ENCODE measurements at places on chromosomes 3 and 15.

DNA sequence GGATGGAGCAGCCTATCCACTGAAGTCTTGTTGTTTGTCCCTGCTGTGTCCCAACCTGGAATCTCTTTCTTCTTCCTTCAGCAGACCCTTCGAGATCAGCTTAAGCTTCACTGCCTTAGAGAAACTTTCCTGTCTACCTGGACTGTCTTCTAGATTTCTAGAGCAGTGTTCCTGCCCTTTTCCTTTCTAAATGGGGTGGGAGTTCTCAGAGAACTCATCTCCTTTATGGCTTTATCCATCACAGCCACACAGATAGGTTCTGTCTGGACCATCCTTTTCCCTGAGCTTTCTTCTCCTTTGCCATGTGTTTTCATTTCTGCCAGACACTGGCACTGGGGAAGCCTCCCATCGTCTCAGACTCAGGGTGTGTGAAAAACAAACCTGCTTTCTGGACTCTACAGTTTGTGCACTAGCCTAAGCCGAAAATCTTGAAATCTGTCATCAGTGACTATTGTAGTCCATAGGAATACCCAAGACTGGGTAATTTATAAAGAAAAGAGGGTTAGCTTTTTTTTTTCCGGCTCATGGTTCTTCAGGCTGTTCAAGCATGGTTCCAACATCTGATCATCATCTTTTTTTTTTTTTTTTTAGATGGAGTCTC is 177.5 kb downstream of the PGPEP1L start:
- no peak for DNase-seq

DNA sequence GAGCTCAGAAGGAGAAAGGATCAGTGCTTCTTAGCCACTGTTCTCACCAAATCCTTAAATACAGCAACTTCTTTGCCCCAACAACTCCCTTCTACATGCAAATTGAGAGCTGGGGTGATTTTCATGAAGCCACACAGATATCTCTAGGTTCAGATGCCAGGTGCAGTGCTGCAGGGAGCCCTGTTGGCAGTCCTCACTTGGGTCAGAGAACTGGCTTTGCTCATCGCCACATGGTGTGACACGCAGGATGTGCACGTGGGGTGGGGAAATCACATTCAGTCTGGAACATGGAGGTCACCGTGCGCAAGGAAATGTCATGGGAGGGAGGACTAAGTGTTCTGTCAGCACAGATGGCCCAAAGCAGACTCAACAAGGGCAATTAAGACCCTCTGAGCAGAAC is 103.8 kb downstream of the WDR76 start:
- DNase-seq: no peak

- no peak for DNase-seq
Measured at GRCh38 chr15:36251450-36251849, 328.0 kb upstream of the CDIN1 start.

DNA sequence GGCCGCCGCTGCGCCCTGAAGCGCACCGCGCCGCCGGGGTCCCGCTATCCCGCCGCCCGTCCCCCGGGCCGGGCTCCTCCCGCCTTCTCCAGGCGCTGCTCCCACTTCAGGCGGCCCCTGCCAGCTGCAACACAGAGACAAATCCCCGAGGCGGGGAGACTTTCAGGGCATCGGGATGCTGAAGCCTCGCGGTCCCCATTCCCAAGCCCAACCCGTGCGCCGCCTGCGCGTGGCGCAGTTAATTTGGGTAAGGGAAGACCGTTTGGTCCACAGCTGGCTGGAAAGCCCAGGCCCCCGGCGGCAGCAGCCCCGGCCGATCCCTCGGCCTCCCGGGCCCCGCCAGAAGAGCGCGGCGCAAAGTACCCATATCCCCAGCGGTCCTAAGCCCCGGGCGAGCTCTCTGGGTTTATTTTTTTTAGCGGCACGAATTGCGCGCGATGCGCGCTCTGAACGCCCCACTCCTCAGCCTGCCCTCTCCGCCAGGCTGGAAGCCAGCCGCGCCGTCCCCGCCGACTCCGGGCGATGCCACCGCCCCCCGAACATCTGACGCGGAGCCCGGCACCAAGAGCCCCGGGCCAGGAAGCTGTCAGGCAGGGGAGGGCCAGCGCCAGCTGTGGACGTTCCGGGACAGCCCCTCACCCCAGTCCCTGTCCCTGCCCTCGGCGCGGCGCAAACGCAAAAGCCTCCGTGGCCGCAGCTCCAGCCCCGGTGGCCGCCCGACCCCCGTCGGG is 517 bp downstream of the FBN1 start:
- DNase-seq: no peak

- no peak for DNase-seq
Measured at GRCh38 chr3:104629038-104629437, 737.7 kb upstream of the ALCAM start.

GRCh38 chr3:115698851-115699591 is 75.7 kb downstream of the GAP43 start:
- no peak for DNase-seq

GRCh38 chr15:25391971-25392721 is 46.7 kb downstream of the UBE3A start:
- no peak for DNase-seq

- DNase-seq: no peak
Measured at GRCh38 chr15:58043192-58043903, 22.2 kb downstream of the ALDH1A2 start.

GRCh38 chr3:155805204-155805801 is 775 bp downstream of the C3orf33 start:
- no peak for DNase-seq

DNA sequence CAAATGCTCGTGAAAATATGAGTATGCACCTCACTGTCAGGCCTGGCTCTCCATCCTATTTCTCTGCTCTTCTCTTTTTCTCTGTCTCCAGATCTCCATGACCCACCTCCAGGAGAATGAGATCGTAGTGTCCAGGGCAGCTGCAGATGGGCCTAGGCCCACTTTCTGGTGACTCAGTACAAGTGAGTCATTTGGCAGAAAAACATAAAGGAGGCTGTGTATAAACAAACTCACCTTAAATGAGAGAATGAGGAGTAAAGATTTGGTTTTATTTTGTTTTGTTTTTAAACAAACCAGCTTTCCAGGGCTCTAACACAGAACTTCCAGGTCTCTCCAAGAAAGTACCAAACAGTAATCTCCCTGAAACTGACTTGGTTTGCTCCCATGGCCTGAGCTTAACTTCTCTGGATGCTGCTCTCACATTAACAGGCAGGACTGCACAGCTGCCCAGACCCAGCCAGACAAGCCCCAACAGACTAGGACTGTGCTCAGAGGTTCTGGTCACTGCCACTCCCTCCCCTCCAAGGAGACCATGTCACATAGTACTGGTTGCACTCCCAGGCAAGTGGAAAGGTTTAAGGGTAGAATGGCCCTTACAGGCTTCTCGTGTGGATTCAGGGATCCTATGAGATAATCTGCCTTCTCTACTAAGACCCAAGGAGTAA is 1.5 kb upstream of the HEG1 start:
- DNase-seq: no peak

DNA sequence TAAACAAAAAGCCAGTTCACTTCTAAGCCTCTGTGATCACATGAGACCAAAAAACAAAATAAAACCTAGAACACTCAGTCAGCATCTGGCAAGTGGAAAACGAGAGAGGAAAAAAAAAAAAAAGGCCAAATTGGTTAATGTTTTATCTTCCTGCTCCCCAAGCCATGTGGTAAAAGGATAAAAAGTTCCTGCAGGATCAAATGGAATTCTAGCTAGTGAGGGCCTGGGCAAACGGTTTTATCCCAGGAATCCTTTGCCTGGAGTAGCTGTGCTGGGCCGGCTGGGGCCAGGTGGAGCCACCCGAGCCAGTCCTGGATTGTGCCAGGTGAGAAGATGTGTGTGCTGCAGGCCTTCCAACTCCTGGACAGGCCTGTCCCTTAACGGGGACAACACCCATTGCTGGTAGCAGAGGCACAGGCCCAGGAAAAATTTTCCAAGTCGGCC is 13.2 kb downstream of the SMAD6 start:
- DNase-seq: no peak

DNA sequence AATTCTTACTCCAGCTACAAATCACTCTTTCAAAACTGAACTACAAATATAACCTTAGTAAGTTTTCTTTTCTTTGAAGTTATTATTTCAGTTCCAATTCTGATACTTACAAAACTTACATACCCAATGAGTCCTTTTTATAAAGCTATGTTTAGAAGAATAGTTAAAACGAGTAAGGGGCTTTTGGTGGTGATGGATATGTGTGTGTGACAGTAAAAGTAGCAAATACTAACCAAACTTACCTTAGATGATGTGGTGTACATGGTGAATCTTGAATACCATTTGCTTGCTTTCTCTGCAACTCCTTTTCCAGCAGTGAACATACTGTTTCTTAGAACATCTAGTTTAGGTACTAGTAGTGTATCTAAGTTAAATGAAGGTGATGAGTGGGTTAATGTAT is 68.4 kb downstream of the SLC24A1 start:
- DNase-seq: no peak

- DNase-seq: no peak
Measured at GRCh38 chr15:45732662-45733061, 97.8 kb downstream of the SQOR start.

DNA sequence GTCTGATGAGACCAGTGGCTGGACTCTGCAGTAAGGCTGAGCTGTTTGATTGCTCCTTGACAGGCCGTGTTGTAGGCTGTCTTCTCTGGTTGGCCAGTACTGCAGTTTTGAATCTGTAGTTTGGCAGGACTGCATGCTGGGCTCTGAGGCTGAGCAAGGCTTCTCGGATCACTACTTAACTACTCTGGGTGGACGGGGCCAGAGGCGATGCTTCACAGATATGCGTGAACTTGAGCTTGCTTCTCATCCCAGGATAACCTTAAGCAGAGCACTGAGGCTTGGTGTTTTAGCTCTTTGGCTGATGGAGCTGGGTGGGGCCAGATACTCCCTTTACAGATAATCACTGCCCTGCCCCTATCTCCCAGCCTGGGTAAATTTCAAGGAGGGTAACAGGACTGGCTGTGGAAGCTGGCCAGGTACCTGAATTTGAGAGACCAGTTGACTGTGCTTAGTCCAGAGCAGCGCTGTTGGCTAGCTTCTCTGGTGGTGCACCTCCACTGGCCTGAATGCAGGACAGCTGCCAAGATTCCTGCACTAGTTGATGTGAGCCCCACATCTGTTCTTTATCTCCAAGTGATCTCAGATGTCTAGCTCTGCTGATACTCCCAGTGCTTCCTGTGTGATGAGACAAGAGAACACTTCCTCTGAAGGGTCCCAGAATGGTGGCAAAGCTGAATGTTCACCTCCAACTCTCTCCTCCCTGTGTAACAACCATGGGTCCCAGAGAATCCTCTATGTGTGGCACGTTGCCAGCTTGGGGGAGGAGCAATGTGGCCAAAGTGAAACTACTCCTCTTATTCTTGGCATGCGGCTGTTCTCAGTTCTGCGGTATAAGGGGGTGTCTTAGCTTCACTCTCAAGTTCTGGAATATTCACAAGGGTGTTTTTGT is 37.9 kb downstream of the RPL39L start:
- no peak for DNase-seq

- DNase-seq: no peak
Measured at GRCh38 chr3:119664370-119664769, 4.0 kb upstream of the POPDC2 start.

DNA sequence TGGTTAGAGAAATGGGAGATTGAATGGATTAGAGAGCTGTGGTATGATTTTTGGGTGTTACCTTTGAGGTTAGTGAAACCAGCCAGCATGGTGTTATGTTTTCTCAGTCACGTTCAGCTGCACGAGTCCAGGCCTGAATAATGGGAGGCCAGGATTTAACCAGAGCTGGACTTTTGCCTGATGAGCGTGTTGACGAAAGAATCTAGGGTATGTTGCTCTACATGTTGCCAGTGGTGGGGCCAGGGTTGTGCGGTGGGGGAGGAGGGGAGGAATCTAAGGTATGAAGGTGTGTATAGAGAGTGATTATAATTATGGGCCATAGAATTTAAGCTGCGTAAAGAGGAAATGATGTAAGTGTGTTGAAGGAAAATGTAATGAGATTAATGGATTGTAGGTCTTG is 22.8 kb downstream of the MINDY2 start:
- DNase-seq: no peak

DNA sequence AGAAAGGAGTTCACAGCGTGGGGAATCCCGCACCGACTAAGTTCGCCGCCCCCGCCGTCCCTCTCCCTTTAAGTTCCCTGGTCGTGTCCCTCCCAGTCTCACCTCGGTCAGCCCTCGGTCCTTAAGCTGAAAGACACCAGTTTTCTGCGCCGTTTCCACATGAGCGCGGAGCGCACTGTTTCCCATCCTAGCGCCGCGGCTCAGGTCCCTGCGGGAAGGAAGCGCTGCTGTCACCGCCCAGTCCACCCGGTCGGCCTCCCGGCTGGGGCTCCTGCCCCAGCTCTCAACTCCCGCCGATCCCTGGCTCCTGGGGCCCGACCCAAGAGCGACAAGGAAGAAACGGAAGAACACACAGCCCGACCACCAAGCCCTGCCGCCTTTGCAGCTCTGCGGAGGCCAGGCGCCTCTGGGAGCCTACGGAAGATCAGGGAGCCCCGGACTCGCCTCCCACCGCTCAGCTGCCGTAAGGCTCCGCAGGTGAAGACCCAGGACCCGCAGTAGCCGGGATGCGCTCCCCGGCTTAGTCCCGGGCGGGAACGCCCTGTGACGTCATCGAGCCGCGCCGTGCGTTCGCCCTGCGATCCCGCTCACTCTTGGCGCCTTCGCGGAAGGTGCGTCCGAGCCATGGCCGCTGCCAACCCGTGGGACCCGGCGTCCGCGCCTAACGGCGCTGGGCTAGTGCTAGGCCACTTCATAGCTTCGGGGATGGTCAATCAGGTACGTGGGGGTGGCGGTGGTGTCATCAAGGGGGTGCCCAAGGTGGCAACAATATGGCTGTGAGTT is at the start of the genes HAUS2 and LRRC57:
TSS of gene HAUS2 (plus strand) at position 590 of the 783 bp plus-strand sequence. CDS start at position 625, 35 bp downstream.
TSS of gene LRRC57 (minus strand) at position 545 of the 783 bp plus-strand sequence. CDS start at position 186, 359 bp downstream.
- DNase-seq: peak; percentile 66

GRCh38 chr15:90349821-90350220 is 2.3 kb upstream of the ZNF774 start:
- no peak for DNase-seq

DNA sequence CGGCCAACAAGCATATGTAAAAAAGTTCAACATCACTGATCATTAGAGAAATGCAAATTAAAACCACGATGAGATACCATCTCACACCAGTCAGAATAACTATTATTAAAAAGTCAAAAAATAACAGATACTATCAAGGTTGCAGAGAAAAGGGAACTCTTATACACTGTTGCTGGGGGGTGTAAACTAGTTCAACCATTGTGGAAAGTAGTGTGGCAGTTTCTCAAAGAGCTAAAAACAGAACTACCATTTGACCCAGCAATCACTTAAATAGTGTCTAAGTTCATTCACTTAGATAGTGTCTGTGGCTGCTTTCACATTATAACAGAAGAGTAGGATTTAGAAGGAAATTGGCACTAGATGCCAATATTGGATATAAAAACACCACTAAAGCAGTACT is 49.7 kb downstream of the CGGBP1 start:
- DNase-seq: no peak

DNA sequence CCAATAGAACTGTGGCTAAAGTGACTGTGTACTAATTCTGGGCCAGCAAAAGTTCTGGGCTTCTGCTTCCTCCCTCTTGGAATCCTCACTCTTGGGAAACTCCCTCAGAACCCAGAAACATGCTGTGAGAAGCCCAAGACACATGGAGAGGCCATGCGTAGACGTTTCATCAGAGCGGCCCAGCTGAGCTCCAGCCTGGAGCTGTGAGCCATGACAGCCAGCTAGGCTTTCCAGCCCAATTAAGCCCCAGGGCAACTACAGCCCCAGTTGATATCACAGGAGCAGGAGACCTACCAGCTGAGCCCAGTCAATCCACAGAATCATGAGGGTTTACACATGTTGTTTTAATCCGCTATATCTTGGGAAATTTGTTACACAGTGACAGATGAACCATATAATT is 43.6 kb upstream of the CNOT10 start:
- DNase-seq: no peak
